ENCODE measurements at places on chromosomes 7 and 10. TPM values are rescaled to one million over a fixed set of nuclear protein-coding genes. Genes with fewer than 3 reads are reported as not detected.

Gene PGAM2
- 0.26 TPM for total RNA-seq

Gene AKAP9
- total RNA-seq: 30.8 TPM

Gene SPDYE3
- not detected for total RNA-seq

Gene GIMAP1
- under 0.01 TPM for total RNA-seq

Gene OR2A5
- total RNA-seq: not detected

Gene FAM237B
- not detected for total RNA-seq

Gene SPDYE11
- total RNA-seq: not detected

Gene AQP1
- 44.6 TPM for total RNA-seq

Gene UPK3BL1
- 9.8 TPM for total RNA-seq

Gene SFTPA1
- total RNA-seq: not detected

Gene DPYSL4
- total RNA-seq: 0.26 TPM
